ENCODE measurements at places on chromosomes 5 and 9. TPM values are rescaled to one million over a fixed set of nuclear protein-coding genes. Genes with fewer than 3 reads are reported as not detected.
A peak's percentile ranks its signal among the peaks of the same experiment; 100 is the strongest.

The FOXD4 gene
- 0.71 TPM for total RNA-seq

The IFNK gene
- not detected for total RNA-seq

The ARAP3 gene
- 4.2 TPM for total RNA-seq

The ADGRD2 gene
- not detected for total RNA-seq

The GDA gene
- total RNA-seq = not detected

The SHISAL2B gene
- total RNA-seq = not detected

The PPP3R2 gene
- total RNA-seq = not detected

The ZDHHC21 gene
- 7.9 TPM for total RNA-seq

The IFNA17 gene
- total RNA-seq = not detected

The ADAMTS12 gene
- not detected for total RNA-seq

GRCh38 chr9:89548071-89548638 lies 50.2 kb upstream of the SEMA4D start:
- no peak for DNase-seq

DNA sequence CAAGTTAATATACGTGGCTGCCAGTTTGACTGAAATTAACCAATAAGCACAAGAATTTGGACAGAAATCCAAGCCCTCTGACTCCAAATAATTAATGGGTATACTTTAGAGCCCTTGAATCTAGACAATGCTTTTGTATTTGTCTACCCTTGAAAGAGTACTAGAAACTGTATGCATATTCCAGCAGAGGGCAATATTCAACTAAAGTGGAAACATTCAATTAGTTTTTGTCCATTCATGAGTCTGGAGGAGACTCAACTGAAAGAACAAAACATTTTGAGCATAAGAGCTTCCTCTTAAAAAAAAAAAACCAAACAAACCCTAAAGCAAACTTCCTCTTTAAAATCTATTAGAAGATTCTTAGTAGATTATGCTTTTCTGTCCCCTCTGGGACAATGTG lies 157.8 kb downstream of the ARHGEF28 start:
- no peak for DNase-seq

GRCh38 chr5:180213256-180213600 lies 4.2 kb upstream of the RASGEF1C start:
- DNase-seq = no peak

DNA sequence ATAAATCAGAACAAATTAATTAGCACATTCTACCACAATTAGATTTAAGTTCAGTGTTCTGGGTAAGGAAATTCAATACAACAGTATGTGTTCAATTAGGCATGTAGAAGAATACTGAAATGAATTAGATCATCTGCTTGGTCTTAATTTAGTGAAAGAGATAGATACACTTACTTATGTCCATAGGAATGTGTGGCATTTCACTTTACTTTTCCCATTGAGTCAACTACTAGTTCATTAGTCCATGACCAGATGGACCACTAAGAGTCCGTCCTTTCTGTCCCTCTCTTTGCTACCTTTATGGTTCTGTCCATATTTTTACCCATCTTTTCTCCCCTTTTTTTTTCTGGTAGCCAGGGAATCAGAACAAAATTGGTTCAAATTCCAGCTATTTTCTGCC lies 276.9 kb downstream of the OSTF1 start:
- DNase-seq = no peak

DNA sequence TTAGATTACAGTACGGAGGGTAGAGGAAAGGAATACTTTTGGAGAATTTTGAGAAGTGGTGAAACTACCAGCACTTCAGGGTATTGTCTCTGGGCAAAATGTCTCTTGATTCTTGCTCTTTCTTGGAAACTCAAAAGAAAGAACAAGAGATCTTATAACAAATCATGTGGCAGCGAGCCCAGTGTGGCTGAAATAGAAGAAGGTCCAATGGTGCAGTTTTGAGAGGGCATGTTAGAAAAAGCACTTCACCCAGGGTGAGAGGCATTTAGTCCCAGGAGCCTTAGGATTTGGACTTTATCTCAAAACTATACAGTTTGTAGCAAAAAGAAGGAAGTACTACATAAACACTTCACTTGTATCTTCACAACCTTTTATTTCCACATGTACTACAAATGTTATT lies 39.4 kb downstream of the NNT start:
- no peak for DNase-seq

DNA sequence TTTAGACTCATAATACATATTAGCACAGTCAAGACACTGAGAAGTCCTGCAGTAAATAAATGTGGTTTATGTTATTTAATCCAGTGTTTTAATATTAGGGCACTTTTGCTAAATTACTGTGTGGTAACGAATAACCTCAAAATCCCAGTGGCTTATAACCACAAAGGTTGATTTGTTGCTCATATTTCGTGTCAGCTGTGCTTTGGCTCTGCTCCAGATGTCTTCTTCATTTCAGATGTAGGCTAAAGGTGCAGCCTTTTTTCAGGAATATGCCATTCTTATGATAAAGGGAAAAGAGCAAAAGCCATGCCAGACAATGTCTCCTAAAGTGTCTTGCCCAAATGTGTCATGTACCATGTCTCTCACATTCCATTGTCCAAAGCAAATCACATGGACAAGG lies 144.8 kb downstream of the BRINP1 start:
- no peak for DNase-seq

- no peak for DNase-seq
These were observed 24.7 kb upstream of the TIFAB start for GRCh38 chr5:135476615-135477581.

DNA sequence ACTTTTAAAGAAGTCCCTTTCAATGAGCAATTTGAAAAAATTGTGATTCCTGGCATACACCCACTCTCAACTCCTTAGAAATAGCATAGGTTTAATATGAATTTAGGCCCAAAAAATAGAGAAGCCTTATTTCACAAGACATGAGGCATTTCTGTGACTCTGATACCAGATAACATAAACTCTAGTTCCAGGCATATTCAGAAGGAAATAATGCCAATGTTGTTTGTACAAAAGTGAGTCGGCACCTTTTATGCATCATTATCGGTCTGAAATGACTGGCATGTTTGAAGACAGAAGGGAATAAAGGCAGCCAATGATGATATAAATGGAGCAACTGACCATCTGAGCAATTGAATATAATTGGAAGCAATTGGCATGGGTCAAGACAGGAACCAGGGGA lies 19.4 kb upstream of the RECK start:
- no peak for DNase-seq

DNA sequence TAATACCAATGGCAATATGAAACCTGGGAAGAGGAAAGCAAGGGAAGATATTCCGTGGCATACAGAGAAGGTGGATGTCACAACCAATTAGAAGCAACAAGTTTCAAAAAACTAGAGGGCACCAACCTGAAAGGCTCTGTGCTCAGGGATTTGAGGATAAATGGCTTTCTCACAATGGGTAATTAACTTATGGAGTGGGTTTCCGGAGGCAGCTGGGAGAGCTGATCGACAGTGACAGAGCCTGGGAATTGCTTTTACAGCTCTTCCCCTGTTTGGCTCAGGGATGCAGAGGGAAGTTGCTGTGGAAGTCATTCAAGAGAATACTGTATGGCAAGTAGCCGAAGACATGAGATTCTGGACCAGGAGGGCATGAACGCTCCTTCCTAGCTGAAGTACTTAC lies 237.0 kb downstream of the KIF4B start:
- no peak for DNase-seq

GRCh38 chr9:137458194-137459151 lies 661 bp downstream of the NSMF start:
- DNase-seq = peak; percentile 37

- no peak for DNase-seq
These were observed 127.7 kb downstream of the DIRAS2 start for GRCh38 chr9:90514877-90515276.

GRCh38 chr5:55773057-55773456 lies 35.2 kb downstream of the DDX4 start:
- DNase-seq = no peak

DNA sequence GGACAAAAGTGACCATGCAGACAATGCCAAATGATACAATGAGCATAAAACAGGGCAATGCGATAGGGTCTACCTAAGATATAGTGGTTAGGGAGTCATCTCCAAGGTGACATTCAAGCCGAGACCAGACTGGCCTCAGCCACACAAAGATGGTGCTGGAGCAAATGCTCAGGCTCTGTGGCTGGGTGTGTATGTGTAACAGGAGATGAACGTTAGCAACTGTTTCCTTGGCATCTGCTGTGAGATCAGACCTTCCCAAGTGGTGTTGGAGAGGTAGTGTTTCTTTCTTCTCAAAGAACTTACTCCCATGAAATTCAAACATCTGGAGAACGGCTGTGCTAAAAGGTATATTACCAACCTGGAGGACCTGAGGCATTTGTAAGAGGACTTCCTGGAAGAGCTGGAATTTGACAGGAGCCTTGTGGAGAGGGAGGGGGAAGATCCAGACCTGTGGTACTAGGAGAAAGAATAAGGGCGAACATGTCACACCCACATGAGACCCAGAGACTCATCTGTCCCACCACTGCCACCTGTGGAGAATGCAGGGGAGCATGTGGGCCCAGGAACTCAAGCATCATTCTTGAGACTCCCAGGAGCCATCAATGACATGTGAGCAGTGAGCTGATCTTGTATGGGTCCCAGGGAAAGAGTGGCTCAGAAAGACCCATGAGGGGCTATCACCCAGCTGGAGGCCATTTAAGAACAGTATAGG lies 21.4 kb upstream of the ANXA6 start:
- DNase-seq = no peak

DNA sequence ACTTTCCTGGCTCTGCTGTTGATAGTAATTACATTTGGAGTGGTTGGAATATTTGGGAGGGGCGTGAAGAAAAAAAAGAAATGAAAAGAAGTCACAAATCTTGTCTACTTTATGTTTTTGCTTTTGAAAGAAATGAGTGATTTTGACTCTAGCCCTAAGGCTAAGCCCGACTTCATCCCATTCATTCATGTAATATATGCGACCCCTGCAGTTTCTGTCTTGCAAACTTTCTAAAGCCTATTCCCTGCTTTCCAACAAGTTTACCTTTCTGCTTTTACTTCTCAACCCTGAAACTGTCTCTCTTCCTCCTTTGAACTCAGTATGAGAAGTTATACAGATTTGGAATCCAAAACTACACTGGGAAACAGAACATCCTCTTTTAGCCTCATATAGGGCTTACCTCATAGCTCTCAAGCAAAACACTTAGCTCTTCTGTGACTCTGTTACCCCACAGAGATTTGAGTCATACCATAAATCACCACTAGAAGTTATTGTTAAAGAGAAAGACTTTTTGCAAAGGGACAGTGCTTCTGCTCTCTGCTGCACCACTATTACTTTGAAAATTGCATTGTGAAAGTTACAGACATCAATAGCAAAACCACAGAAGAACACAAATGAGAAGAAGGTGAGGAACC lies 1.6 kb downstream of the CFAP95 start:
- no peak for DNase-seq

DNA sequence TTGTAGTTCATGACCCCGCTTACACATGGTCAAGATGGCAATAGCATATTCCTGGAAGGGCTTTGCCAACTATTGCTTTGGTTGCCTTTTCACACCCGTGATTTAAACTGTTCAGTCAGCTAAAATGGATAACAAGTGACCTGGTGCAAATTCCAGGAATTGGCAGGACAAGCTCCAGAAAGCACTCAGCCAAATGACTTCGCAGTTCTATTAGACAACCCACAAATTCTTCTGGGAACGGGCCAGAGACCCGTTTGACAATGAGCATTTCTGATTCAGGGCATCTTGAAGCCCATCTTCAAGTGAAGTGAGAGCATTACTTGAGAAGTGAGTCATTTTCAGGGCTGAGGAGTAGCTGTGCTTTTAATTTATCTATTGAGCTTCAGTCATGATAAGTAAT lies 165.0 kb downstream of the DROSHA start:
- DNase-seq = no peak

GRCh38 chr5:80573062-80573461 lies 3.0 kb upstream of the ANKRD34B start:
- DNase-seq = no peak

DNA sequence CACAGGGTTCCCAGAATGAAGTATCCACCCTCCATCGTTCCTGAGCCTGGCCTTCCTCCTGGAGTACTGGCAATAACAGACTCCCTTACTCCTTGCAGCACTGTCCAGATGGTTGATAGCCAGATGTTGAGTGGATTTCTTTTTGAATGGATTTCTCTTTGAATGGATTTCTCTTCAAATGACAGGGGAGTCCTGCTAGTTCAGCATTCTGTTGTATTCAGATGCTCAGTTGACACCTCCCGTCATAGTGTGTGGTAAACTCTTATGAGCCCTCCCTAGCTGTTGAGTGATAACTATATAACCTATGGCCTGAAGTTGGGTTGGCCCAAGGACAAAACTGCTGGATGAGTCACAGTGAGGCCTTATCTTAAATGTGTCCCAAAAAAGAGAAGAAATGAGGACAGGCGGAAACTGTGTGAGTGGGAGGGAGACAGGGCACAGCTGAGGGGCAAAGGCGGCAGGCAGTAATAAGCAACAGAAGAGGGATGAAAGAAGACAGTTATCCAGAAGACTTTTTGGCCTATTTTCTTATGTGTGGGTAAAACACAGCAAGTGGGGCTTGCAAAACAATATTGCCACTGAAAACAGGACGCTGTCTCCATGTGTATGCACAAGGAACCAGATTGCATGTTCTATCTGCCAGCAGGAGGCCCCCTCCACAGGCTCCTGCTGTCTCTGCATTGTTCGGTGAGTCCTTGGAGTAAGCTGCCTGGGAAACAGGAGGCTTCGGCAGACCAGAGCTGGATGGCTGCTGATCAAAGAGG lies 209.5 kb upstream of the S1PR3 start:
- DNase-seq = no peak

DNA sequence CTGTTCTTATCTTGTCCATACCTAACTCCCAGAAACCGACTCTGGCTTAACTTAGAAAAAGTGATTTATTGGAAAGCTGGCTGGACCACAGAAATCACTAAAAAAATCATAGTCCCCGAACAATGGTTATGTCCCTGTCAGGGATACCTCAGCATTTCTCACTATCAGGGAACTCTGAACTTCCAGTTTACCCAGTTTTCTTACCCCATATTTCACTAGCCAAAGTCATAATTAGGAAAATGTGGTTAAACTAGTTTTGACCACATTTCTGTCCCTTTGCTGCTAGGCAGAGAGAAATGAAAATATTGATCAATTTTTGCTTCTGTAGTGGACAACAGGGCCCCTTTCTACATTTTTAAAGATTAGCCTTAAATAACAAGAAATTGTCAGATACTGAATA lies 38.2 kb downstream of the ST8SIA4 start:
- no peak for DNase-seq

DNA sequence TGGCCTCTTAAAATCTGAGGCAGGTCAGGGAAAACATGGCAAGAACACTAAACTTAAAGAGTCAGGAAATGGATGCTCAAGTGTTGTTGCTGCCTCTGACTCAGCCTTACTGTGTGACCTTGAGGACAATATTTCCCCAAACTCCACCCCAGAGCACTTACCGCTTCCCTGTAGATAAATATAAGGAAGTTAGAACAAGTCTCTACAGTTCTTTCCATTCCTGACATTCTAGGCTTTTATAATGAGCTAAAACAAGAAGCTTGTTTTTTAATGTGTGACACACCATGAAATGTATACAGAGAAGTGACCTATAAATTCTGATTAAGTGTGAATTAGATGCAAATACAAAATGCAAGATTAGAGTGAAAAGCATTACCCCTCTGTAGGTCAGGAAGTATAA lies 129.3 kb downstream of the GRIA1 start:
- DNase-seq = no peak

GRCh38 chr5:2958976-2959375 lies 207.5 kb upstream of the IRX2 start:
- DNase-seq = no peak

- no peak for DNase-seq
These were observed 439.9 kb upstream of the CHD1 start for GRCh38 chr5:99368726-99369125.

GRCh38 chr5:158079097-158079496 lies 220.2 kb upstream of the CLINT1 start:
- DNase-seq = no peak

- no peak for DNase-seq
These were observed 48.6 kb upstream of the RNU6ATAC start for GRCh38 chr9:134212809-134213507.

- no peak for DNase-seq
These were observed 2.4 kb upstream of the RXRA start for GRCh38 chr9:134323741-134324358.
